Right cardiac atrium (tissue), 5 donors: ENCODE measurements at places on chromosomes 3 and 15.
A peak's percentile ranks its signal among the peaks of the same experiment; 100 is the strongest.

- no peak for DNase-seq
These were observed 23.3 kb downstream of the PDZRN3 start for GRCh38 chr3:73601481-73601880.

DNA sequence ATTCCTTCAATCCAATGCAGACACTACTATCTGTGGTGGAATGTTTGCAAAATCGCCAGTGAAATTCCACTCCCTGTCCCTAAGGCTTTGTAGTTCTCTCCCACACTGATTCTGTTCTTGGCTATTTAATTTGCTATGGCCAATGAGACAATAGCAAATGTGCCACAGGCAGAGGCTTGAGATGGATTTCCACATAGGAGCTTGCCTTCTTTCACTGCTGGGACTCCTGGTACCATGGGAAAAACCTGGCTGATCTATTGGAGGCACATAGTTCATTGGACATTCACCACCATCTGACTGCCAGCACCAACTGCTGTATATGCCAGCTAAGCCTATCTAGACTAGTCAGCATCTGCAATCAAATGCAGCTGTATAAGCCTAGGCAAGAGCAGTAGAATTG, 103.8 kb downstream of the NR1D2 start:
- no peak for DNase-seq

DNA sequence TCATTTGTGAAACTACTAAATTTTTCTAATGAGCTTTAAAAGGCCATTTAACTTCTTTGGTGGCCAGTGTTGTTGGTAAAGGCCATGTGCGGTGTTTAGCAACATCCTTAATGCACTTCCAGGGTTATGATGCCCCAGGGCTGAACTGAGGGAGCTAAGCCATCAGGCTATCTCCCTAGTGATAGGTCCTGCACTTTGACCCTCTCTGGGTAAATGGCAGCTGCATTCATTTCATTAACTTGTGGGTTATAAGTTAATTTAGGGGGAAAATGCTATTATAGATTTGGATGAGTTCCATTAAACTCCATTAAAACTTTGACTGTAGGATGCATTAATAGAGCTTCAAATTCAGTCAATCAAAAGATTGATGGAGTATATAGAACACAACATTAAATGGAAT, 366.7 kb upstream of the ZNF717 start:
- DNase-seq: no peak

DNA sequence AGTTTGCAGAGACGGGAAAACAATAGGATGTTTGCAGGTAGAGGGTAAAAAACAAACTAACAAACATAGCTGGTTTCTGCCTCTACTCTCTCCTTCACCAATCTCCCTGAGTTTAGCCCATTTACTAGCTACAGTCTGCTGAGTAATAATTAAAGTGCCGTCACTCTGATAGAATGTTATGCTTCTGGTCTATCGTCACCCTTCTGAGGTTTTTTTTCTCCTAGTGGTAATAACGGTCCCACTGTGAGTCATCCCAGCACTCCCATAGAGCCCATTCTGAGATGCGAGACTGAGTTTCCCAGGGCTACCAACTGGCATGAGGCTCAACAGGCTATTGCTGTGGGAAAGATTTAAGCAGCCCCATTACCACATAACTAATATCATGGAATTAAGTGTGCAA, 56.4 kb downstream of the PLAAT1 start:
- DNase-seq: no peak

GRCh38 chr3:142618917-142619461, 22.8 kb downstream of the PLS1 start:
- no peak for DNase-seq

DNA sequence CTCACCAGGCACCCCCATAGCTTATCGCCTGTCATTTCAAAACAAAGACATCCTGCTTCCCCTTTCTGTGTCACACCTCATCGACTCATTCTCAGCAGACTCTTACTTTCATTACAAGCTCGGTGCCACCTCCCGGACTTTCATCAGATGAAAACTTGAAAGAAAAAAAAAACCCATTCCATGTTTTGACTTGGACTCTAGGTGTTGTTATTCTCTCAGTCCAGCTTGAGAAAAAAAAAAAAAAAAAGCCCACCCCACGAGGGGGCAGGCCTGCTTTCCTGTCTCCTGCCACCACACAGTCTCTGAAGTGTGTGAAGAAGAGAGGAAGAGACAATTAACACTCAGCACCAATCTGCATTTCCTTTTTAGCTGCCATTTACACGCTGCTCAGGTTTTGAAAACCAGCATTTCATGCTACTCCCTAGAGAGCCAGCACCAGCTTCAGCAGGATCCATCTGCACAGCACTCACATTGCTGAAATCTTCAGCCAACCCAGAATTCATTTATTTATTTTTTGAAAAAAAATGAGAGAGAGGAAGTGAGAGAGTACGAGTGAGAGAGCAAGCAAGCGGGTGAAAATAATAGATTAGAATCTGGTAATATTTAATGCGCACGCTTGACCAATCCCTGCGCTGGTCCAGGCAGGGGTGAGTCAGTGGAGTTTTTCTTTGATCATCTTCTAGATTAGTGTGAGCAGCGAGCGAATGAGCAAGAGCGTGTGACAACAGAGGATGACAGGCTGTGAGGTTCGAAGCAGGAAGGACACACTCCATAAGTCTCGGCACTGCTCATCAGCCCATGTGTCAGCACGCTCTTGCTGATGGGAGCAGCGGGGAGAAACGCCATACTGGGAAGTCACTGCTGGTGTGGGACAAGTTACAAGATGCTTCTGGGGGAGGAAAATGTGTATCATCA, 23.5 kb downstream of the ZNF80 start:
- DNase-seq: no peak

DNA sequence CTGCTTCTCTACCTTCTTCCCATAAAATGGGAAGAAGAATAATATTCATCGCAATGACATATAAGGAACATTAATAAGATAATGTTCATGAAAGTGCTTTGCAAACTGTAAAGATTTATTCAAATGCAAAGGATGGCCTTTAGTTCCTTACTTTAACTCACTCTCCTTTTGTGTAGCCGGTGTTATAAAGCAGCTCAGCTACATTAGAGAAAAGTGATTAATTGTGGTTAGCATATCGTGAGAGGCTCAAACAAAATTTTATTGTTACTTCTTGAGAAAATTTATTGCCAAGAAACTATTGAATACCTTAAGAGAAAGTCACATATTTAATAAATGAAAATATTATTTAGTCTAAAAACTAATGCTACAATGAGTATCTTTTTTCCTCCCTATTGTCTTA, 250.7 kb upstream of the NR2E3 start:
- DNase-seq: no peak

DNA sequence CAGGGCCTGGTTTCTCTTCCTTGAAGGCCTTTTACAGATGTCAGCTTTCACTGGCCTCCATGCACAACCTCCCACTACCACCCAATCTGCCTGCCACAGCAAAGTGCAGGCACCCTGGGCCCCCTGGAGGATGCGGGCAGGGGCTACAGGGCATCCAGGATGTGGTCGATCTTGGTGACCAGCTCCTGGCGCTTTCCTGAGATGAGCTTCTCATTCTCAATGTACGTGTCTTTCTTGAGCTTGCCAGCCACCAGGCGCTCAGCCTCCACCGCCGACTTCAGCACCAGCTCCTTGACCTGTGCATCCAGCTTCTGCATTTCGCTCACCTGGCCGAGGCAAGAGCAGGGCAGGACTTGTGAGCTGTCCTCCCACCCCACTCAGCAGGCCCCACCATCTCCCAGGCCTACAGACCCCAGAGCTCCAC, 30.3 kb downstream of the RPN1 start:
- DNase-seq: no peak

DNA sequence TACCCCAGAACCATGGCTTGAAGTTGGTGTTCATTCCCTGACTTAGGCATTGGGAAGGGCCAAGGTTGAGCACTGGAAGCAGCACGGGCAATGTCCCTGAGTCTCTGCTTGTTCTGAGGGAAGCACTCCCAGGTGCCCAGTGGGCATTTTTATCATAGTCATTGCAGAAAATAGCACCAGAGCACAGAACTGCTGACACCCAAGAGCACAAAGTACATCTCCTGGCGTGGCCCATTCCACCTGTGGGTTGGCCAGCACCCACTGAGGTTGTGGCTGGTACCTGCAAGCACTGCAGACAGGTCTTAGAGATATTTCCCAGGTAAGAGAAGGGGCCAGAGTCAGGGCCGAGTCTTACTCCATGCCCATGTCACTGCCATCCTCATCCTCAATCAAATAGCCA, 28.5 kb upstream of the GCNT3 start:
- no peak for DNase-seq

DNA sequence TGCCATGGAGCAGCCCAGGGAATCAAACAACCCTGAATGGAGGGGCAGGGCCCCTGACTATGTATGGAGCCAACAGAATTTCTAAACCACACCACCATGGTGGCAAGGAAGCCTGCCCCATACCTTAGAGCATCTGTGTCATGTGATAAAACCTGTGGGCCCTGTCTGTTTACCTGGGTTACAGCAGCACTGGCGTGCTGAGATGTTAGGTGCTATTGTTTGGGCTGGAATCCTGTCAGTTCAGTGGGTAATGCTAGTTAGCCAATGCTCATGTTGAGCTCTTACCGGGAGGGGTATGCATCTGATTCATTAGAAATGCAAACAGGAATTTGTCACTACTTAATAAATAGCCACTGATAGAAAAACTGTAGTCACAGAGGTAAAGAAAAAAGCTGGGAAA, 63.5 kb upstream of the ETV5 start:
- no peak for DNase-seq

GRCh38 chr3:60696428-60697125, 554.7 kb downstream of the FHIT start:
- no peak for DNase-seq

DNA sequence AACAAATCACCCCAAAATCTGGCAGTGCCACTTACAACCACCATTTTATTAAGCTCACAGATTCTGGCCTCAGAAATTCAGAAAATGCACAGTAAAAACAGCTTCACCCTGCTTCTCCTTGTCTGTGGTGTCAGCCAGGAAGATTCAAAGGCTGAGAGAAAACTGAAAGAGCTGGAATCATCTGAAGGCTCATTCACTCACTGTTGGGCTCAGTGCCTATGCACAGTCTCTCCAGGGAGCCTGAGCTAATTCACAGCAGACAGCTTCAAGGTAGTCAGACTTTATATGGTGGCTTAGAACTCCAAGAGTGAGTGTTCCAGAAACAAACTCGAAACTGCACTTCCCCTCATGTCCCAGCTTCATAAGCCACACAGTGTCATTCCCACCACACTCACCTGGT, 16.5 kb upstream of the PLOD2 start:
- peak; percentile 75 for DNase-seq

- peak; percentile 19 for DNase-seq
These were observed 802.6 kb upstream of the ALCAM start for GRCh38 chr3:104564045-104564643.

- DNase-seq: no peak
These were observed 115.1 kb upstream of the ICE2 start for GRCh38 chr15:60594071-60594470.

DNA sequence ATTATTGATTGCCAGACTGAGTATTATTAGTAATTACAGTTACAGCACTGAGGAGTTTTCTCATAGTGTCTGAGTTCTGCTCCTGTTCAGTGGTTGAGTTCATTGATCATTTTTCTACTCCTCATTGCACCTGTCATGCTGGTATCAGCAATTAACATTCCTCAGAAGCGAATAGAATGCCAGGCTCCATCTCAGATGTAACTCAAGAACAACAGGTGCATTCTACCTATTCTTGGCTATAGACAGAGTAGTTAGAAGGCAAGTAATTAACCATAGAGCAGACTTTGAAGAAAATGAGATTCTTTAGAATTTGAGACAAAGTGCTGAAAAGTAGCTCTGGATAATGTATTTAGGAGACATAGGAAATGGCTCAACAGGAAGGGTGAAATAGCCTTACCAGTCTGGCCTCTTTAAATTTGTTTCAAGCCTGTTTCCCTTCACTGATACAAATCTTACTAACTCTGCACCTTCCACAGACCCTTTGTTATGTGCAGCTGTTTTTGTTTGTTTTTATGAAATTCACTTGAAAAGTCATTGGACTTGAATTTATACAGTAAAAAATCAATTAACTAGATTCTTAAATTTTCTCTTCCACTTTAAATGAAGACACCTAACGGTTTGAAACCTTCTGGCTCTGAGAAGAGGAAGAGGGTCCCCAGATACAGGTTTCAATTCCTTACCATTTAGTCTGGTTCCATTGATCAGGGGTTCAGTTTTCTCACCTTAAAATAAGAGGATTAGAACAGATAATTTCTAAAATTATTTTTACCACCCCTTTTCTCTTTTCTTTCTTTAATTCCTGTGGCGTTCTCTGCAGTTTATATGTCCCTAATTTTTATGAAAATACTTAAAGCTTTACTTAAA, 109.6 kb downstream of the FNDC3B start:
- no peak for DNase-seq

GRCh38 chr3:140573011-140573410, 104.9 kb upstream of the TRIM42 start:
- no peak for DNase-seq

DNA sequence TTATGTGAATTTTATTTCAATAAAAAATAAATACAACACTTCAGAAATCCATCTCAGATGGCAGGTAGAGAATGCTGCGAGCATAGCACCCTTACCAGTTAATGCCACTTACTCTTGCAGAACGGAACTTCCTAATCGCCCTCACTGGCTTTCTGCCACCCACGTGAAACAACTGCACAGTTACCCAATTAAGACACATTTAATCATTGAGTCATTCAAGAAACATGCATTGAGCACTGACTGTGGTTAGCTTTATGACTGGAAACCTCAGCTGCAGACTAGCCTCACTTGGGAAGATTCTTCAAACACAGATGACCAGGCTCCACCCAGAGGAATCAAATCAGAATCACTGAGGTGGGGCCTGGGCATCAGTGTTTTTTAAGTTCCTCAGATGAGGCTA, 5.6 kb upstream of the MFGE8 start:
- peak; percentile 75 for DNase-seq

- DNase-seq: peak; percentile 64
These were observed 121.5 kb downstream of the DTWD1 start for GRCh38 chr15:49742381-49742780.

- DNase-seq: no peak
These were observed 206.6 kb upstream of the HES1 start for GRCh38 chr3:193929373-193929772.

GRCh38 chr3:58485801-58486435, 6.0 kb upstream of the KCTD6 start:
- no peak for DNase-seq
